ENCODE measurements at places on chromosomes 16 and 17.

GRCh38 chr16:57533431-57534336 is 2.7 kb downstream of the CCDC102A start:
- DNase-seq, result peak; percentile 49

DNA sequence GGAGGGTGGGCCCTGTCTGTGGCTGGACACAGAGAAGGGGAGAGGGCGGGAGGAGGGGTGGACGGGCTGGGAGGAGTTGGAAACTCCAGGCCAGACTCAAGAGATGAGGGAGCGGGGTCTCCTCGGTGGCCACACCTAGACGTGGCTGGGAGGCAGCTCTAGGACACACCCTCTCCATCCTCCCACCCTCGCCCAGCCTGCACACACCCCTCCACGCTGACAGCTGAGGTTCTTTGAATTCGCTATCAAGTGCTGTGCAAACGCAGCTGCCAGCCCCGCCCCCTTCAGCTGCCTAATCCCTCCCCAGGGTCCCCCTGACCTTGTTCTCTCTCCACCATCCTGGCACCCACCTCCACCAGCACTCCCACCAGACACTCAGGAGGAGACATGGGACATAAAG is 48.7 kb downstream of the DNAH17 start:
- DNase-seq, result no peak

DNA sequence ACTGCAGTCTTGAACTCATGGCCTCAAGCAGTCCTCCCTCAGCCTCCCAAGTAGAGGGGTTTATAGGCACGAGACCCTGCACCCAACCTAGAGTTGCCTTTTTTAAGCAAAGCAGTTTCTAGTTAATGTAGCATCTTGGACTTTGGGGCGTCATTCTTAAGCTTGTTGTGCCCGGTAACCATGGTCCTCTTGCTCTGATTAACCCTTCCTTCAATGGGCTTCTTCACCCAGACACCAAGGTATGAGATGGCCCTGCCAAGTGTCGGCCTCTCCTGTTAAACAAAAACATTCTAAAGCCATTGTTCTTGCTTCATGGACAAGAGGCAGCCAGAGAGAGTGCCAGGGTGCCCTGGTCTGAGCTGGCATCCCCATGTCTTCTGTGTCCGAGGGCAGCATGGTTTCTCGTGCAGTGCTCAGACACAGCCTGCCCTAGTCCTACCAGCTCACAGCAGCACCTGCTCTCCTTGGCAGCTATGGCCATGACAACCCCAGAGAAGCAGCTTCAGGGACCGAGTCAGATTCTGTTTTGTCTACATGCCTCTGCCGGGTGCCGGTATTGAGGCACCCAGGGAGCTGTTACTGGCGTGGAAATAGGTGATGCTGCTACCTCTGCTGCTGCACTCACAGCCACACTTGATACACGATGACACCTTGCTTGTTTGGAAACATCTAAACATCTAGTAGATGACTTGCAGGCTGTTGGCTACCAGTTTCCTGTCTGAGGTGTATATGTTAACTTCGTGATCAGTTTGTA is 3.3 kb downstream of the RPL13 start:
- DNase-seq, result peak; percentile 13

DNA sequence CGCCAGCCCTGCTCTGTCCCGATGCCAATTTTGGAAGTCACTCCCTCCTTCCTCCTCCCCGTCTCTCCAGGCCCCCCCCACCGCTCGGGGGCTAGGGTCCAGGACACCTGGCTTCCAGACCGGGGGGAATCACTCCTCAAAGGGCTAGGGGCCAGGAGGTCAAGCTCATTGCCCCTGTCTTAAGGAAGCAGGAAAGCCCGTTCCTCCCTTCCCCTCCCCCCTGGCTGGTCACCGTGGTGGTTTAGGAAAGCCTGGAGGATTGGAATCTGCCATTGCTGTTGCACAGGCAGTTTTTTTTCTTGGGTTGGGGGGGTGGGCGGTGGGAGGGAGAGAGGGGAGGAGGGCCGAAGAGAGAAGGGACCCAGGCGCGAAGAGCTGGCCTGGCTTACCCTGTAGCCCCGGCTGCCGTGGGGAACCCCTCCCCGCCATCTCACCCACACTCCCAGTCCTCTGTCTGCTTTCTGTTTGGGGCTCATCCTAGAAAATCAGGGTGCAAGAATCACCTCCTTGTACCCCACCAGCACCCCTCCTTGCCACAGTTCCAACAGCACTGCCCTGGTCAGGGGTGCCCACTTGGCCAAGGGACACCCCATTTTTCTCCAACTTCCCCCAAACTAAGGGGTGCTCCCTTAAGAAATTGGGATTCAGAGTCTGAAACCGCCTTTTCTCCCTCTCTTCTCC is 2.9 kb upstream of the BCL6B start:
- no peak for DNase-seq

DNA sequence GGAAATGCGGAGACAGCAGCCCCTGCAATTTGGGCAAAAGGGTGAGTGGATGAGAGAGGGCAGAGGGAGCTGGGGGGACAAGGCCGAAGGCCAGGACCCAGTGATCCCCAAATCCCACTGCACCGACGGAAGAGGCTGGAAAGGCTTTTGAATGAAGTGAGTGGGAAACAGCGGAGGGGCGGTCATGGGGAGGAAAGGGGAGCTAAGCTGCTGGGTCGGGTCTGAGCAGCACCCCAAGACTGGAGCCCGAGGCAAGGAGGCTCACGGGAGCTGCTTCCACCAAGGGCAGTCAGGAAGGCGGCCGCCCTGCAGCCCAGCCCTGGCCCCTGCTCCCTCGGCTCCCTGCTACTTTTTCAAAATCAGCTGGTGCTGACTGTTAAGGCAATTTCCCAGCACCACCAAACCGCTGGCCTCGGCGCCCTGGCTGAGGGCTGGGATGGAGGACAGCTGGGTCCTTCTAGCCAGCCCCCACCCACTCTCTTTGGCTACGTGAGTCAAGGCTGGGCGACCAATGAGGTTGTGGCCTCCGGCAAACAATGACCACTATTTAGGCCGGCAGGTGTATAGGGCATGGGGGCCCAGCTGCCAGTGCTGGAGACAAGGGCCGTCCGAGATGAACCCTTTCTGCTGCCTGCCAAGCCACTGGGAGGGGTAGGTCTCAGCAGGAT is 507 bp downstream of the SERPINF1 start:
- no peak for DNase-seq

DNA sequence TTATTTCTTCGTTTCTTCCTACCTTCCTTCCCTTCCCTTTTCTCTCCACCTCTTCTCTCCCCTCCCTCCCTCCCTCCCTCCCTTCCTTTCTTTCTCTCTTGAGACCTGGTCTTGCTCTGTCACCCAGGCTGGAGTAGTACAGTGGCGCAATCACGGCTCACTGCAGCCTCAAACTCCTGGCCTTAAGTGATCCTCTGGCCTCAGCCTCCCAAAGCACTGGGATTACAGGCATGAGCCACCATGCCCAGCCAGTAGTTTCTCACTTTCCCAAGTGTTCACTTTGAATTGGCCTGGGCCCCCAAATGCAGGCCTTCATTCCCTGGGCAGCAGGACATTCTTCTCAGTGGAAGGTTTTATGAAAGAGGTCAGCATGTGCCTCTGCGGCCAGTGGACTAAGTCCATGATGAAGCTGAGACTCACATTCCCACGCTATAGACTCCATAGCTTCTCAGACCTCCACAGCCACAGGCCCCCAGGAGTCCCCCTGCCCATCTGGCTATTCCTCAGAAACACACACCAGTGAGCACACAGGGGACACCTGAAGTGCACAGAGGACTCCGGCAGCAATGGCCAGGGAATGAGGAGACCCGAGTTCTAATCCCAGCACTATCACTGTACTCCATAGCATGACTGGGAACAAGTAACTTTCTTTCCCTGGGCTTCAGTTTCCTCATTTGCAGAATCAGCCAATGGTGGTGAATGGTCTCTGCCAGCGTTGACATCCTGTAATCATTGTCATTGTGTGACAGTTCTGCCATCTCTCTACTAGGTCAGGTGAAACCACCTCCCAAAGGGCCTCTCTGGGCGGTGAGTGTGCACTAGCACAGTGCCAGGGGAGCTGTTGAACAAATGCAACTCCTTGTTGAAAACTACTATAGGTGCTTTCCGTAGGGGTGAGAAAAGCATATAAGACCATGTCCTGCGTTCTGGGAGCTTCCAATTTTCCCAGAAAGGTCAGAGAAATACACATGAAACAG is 69.2 kb upstream of the TBX2 start:
- DNase-seq, result no peak

- no peak for DNase-seq
Measured at GRCh38 chr17:71437166-71437565, 683.7 kb upstream of the SOX9 start.

GRCh38 chr17:5838661-5839300 is 231.4 kb upstream of the WSCD1 start:
- DNase-seq, result no peak

- DNase-seq, result no peak
Measured at GRCh38 chr16:26475596-26475995, 591.1 kb upstream of the C16orf82 start.

GRCh38 chr17:11948789-11949188 is 48.5 kb downstream of the ZNF18 start:
- no peak for DNase-seq

DNA sequence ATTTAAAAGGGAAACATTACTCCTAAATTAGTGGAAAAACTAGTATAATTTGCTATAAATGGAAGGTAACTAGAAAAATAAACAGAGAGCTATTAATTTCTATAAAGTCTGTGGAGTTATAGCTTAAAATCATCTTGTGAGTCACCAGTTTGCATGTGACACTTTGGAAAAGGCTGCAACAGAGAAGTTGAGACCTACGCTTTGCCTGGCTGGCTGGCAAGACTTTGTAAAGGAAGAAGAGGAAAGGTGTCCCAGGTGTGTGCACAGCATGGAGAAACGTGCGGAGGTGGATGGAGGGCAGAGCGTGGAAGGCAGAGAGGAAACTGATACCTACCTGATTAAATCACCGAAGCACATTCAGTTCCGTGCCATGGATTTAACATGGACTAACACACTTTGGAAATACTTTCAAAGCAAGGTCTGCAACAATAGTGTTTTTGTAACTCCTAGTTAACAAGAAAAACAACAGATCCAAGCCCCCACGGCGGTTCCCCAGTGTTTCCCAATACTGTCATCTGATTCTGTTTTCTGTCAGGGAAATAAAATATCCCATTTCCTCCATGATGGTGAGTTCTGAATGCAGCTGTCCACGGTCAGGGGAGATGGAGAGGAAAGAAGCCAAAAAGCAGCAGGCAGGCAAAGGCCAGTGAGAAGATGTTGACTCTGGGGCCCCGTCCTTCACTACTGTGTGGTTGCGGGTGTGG is 134.8 kb downstream of the XYLT1 start:
- no peak for DNase-seq

- DNase-seq, result no peak
Measured at GRCh38 chr17:28127196-28127595, 84.7 kb downstream of the NLK start.

- DNase-seq, result no peak
Measured at GRCh38 chr17:73155410-73156165, 9.2 kb upstream of the SSTR2 start.

- peak; percentile 83 for DNase-seq
Measured at GRCh38 chr16:29848420-29849297, 14.4 kb downstream of the CDIPT start.

GRCh38 chr17:42562388-42563142 is 617 bp downstream of the COASY start:
- no peak for DNase-seq
